Mesothelial cell of epicardium (in vitro differentiated cells): ENCODE measurements at places on chromosomes 7 and 10.

- no peaks in the 10 kb centered on the region for H3K27me3 ChIP-seq
- H3K27ac ChIP-seq: no peak overlapping the region
- H3K36me3 ChIP-seq: peaks cover 3% of the 10 kb centered on the region
Observed at GRCh38 chr7:70647801-70648498, 484.0 kb upstream of the GALNT17 start.

- H3K36me3 ChIP-seq: peaks cover 2% of the 10 kb centered on the region
- H3K27me3 ChIP-seq: no peaks in the 10 kb centered on the region
- DNase-seq: no peak
- no peak overlapping the region for H3K27ac ChIP-seq
- no peak overlapping the region for H3K4me3 ChIP-seq
Observed at GRCh38 chr7:28364082-28364481, 48.2 kb upstream of the CREB5 start.

DNA sequence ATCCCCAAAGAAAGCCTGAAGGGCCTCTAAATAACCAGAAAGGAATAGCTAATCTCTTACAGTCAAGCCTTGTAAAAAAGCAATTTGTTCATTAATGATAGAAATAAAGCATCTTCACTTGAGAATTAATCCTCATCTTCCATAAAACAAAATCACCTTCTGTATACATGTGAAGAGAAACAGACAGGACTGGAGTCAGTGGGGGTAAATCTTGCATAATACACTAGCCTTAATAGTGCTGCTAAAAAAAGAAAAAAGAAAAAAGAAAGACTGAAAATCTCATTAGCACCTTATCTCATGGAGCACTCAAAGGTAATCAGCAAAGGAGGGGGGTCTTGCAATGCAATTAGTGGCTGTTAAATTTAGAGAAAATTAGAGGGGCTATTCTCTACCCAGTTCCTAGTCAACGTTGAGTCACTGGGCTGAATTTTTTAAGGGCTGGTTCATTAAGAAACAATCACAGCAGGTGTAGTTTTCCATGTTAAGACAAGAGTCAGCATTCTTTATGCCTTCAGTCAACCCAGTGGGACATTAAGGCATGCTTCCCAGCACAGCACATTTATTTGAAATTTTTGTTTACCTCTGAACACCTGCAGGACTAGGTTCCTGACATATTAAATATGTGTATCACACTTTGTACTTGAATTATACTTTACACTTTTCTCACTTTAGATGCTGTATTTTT is 1455.7 kb upstream of the CELF2 start:
- peaks cover 10% of the 10 kb centered on the region for H3K27me3 ChIP-seq
- H3K27ac ChIP-seq: no peak overlapping the region
- no peaks in the 10 kb centered on the region for H3K4me1 ChIP-seq
- no peaks in the 10 kb centered on the region for H3K36me3 ChIP-seq
- no peak for DNase-seq

- peak overlapping the region; percentile 72 for H3K4me3 ChIP-seq
- DNase-seq: no peak
- peaks cover 42% of the 10 kb centered on the region for H3K27me3 ChIP-seq
- peaks cover 14% of the 10 kb centered on the region for H3K4me1 ChIP-seq
- peaks cover 4% of the 10 kb centered on the region for H3K36me3 ChIP-seq
Observed at GRCh38 chr10:6578795-6579182, 1.3 kb downstream of the PRKCQ start.

- no peaks in the 10 kb centered on the region for H3K27me3 ChIP-seq
- H3K36me3 ChIP-seq: no peaks in the 10 kb centered on the region
- H3K4me1 ChIP-seq: peaks cover 11% of the 10 kb centered on the region
- H3K4me3 ChIP-seq: no peak overlapping the region
- no peak for DNase-seq
- H3K27ac ChIP-seq: no peak overlapping the region
Observed at GRCh38 chr7:83689855-83690254, 40.9 kb upstream of the SEMA3E start.

DNA sequence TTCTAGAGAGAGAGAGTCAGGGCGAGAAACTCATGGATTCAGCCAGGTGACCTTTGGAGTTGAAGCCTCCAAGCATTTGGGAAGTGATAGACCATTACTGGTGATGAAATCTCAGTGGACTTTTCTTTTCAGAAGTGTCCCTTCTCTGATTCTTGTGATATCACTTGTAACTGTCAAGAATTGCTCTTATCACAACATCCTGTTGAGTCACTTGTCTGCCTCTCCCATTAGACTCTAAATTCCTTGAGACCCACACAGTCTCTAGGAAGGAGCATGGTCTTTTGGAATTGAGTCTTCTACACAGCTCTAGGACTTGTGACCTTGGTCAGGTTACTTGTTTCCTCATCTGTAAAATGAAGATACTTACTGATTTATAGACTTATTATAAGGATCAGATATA is 81.0 kb downstream of the CFAP58 start:
- no peak overlapping the region for H3K4me3 ChIP-seq
- no peaks in the 10 kb centered on the region for H3K4me1 ChIP-seq
- DNase-seq: no peak
- no peaks in the 10 kb centered on the region for H3K36me3 ChIP-seq
- H3K27ac ChIP-seq: no peak overlapping the region
- H3K27me3 ChIP-seq: peaks cover 5% of the 10 kb centered on the region
